ENCODE measurements at places on chromosomes 13 and 19.

- no peak for DNase-seq
Observed at GRCh38 chr19:52700673-52701072, 34.2 kb downstream of the ZNF611 start.

DNA sequence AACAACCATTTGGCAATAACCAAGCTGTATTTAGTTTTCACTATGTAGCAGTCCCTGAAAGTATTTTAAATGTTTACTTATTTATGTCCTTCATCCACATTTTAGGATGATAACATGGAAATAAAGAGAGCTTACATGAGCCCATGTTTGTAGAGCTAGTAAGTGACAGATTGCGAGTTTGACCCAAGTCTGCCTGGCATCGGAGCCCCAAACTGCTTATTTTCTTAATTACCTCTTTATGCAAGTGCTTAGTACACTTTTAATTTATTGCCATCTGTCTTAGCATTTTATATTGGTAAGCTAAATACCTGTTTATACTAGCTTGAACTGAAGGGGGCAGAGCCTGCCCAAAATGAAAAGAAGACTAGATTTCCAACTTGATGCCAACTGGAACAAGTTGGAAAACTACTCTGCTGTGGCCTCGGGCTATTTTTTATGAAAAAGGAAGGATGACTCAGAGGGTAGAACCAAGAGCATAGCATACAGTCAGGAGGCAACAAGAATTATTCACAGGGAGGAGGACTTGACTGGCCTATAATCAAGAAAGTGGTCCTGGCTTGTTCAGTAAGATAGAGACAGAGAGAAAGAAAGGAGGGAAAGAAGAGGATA, 150.2 kb downstream of the NDFIP2 start:
- peak; percentile 86 for DNase-seq

DNA sequence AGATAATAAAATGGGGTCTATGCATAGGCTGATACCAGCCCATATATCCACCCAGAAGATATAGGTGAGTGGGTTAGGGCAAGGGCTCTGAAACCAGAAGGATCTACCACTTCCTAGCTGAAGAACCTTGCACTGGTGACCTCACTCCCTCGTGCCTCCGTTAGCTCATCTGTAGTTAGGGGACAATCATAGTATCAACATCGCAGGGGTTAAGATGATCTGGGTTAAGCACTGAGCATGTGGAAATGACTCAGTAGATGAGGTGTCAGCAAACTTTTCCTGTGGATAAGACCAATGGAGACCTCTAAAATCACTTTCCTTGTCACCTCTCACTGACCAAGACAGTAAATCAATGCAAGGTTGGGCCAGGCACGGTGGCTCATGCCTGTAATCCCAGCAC, 30.5 kb downstream of the TNFSF14 start:
- no peak for DNase-seq

- DNase-seq, result no peak
Observed at GRCh38 chr13:33281951-33282595, 3.5 kb downstream of the STARD13 start.

- no peak for DNase-seq
Observed at GRCh38 chr13:51534041-51534817, 50.0 kb upstream of the WDFY2 start.

DNA sequence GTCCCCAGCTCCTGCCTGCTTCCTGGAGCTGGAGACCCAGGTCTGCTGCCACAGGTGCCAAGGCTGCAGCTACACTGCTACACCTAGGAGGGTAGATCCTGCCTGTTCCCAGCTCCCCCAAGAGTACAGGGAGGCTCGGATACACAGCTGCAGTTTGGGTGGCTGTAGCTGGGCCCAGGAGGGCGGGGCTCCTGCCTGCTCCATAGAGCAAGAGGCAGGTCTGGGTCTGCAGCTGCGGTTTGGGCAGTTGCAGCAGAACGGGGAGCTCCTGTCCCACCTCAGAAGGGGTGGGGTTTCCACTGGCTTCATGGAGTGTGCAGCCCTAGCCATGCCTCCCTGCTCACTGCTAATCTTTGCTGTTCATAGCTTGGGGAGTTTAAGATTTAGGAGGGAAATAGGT, 199.0 kb downstream of the NUFIP1 start:
- no peak for DNase-seq

DNA sequence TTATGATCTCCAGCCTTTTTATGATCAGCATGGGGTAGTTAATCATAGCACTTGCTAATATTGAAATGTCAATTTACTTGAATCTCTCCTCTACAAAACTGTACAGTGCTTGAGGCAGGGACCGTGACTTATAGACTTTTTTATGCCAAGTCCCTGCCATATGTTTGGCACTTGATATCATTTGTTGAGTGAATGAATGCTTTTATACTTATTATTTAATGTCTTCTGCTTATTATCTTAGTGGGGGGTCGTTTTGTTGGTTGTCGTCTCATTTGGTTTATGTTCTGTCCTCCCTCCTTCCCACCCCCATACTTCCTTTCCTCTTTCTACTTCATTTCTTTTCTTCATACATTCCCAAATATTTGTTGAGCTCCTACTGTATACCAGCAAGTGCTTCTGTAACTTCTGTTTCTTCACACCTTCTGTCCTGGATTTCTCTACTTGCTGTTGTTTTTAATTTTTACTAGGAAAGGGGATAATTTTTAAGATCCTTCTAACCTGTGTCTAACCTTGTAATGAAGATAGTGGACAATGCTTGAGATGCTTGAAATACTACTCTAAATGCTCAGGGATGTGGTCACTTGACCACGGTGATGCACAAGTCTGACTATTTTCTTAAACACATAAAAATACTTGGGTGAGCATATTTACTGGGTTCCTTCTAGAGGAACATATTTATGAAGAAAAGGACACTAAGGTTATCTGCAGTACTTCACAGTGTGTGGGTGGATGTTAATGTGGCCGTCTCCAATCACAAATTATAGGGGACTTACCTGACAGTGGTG, 223.8 kb downstream of the TDRD3 start:
- no peak for DNase-seq

- no peak for DNase-seq
Observed at GRCh38 chr13:93953841-93954240, 525.6 kb downstream of the DCT start.

- no peak for DNase-seq
Observed at GRCh38 chr19:28700176-28700575, 512.8 kb downstream of the UQCRFS1 start.

- DNase-seq, result peak; percentile 60
Observed at GRCh38 chr19:18322318-18322758, 538 bp downstream of the LSM4 start.

GRCh38 chr19:52689843-52690368, 44.9 kb downstream of the ZNF611 start:
- peak; percentile 66 for DNase-seq

- no peak for DNase-seq
Observed at GRCh38 chr19:1911995-1912394, 6.8 kb downstream of the ADAT3 start.

- DNase-seq, result no peak
Observed at GRCh38 chr19:54106716-54107115, 4.1 kb downstream of the NDUFA3 start.

GRCh38 chr13:39765801-39766463, 110.5 kb downstream of the COG6 start:
- peak; percentile 84 for DNase-seq

GRCh38 chr19:54650108-54650655, 12.6 kb upstream of the LILRB4 start:
- DNase-seq, result no peak

GRCh38 chr13:23059173-23059572, 121.6 kb upstream of the SGCG start:
- DNase-seq, result no peak

- DNase-seq, result no peak
Observed at GRCh38 chr13:40383132-40383531, 283.3 kb downstream of the FOXO1 start.

All from NCI-H1417 (cell line).